Osteocyte (in vitro differentiated cells): ENCODE measurements at places on chromosomes 12 and 14. TPM values are rescaled to one million over a fixed set of nuclear protein-coding genes. Genes with fewer than 3 reads are reported as not detected.

The BEGAIN gene
- 7.0 and 8.5 TPM in 2 replicates for total RNA-seq

The ACOT6 gene
- not detected in 2 replicates for total RNA-seq

The NRIP2 gene
- 0.13 TPM in 1 of 2 replicates, not detected in the other for total RNA-seq

The SMIM41 gene
- total RNA-seq, result not detected in 2 replicates

The CAPRIN2 gene
- 31.2 and 35.8 TPM in 2 replicates for total RNA-seq

The DYNC1H1 gene
- total RNA-seq, result 821 and 886 TPM in 2 replicates

The PZP gene
- not detected in 2 replicates for total RNA-seq

The ABCD4 gene
- 58.6 and 62.0 TPM in 2 replicates for total RNA-seq

The KRT75 gene
- total RNA-seq, result not detected in 2 replicates

The RASSF9 gene
- 0.16 TPM in 2 replicates for total RNA-seq

The TAS2R8 gene
- 0.50 TPM in 1 of 2 replicates, not detected in the other for total RNA-seq

The MGAT4C gene
- total RNA-seq, result 0.46 and 0.65 TPM in 2 replicates

The PELI2 gene
- 15.0 and 15.3 TPM in 2 replicates for total RNA-seq

The TTC6 gene
- not detected in 2 replicates for total RNA-seq

The AQP2 gene
- not detected in 2 replicates for total RNA-seq

The TCHP gene
- 14.4 and 15.7 TPM in 2 replicates for total RNA-seq
